HCEC 1CT (cell line): ENCODE measurements at places on chromosomes 6 and 20.
A peak's percentile ranks its signal among the peaks of the same experiment; 100 is the strongest.

DNA sequence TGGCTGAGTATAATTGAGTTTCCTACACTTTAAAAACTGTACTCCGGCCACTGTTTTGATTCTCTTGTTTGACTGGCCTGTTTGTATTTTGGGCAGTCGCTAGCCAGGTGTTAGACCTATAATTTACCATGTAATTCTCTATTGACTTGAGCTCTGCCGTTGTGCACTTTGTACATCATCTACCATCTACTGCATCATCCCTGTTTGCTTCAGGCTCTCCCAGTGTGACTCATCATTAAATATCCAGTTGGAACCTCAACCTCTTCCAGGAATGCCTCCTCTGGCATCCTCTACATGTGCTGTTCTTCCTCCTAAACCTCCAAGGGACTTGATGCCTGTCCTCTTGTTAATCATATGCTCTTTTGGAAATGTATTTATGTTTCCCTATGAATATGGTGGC lies 72.3 kb downstream of the FARS2 start:
- peak; percentile 69 for DNase-seq

DNA sequence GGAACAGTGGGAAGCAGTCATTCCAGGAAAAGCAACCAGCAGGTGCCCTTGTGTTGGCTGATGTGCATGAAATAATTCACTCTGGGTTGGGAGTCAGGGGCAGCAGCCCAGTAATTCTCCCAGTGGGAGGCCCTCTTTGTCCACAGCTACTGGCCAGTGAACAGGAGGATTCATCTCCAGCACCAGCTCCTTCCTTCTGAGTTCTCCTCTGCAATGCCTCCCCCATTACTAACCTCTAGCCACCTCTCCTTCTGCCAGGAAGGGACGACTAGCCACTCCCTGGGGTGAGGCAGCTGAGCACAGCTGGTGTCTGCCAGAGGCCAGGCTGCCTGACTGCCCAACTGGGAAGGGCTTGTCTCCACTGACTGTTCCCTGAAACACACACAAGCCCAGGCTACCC lies 12.5 kb upstream of the R3HDML start:
- DNase-seq, result peak; percentile 10

DNA sequence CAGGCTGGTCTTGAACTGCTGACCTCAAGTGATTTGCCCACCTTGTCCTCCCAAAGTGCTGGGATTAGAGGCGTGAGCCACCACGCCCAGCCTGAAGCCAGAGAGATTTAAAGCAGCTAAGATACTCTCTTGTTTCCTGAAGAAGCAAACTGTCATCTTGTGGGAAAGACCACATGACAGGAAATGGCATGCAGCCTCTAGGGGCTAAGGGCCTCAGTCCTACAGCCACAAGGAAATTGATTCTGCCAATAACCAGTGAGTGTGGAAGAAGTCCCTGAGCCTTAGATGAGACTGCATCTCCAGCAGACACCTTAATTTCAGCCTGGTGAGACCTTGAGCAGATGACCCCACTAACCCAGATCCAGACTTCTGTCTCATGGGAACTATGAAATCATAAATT lies 40.9 kb downstream of the KIZ start:
- DNase-seq, result no peak

DNA sequence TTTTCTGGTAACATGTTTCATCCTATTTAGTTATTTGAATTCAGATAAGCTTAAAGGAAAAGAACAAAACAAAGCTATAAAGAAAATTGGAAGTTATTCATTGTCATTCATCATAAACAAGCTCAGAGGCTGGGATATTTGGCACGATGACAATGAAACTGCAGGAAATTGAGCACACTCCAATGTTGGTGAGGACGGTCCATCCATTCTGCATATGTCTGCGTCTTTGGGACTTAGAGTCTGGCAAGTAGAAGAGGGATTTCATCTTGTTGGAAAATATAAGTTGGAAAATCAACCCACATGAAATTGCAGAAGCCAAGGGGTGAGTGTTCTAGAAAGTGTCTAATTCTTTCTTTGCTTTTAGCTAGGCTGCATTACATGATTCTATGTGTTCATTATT lies 78.4 kb downstream of the HDGFL1 start:
- no peak for DNase-seq

- no peak for DNase-seq
Measured at GRCh38 chr6:87925373-87926060, 122.1 kb upstream of the SPACA1 start.

DNA sequence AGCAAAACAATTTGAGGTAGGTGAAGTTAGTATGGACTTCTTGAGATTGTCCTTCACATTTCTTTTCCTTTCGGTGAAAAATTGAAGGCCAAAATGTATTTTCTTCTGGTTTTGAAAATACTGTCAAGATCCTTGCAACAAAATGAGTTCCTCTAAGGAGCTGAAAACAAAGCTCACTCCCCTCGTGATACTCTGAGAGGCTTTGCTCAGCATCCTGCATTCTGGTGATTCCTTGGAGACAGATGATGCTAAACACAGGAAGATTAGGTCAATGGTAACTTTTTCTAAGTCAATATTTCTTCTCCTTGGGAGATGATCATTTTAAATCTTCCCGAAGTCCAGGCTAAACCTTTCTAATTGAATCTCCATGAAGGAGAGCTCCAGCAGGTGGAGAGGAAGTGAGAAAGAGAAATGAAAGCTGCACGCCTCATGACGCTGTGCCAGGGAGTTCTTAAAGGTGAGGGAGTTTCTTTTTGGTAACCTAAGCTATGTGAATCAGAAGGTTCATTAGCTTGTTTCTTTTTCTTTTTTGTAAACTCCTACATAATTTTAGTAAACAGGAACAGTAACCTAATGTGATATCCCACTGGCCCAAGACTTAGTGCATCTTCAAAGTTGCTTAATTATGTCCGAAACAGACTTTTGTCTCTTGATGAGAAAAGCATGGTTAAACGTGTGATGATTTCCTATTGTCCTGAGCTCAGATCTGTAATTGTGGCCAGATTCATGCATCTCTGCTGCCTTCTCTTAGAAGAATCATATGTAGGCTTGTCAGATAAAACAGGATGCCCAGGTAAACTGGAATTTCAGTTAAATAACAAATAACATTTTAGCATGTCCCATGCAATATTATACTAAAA lies 15.0 kb downstream of the ESR1 start:
- DNase-seq, result no peak

GRCh38 chr20:20273286-20273685 lies 94.6 kb upstream of the INSM1 start:
- no peak for DNase-seq

DNA sequence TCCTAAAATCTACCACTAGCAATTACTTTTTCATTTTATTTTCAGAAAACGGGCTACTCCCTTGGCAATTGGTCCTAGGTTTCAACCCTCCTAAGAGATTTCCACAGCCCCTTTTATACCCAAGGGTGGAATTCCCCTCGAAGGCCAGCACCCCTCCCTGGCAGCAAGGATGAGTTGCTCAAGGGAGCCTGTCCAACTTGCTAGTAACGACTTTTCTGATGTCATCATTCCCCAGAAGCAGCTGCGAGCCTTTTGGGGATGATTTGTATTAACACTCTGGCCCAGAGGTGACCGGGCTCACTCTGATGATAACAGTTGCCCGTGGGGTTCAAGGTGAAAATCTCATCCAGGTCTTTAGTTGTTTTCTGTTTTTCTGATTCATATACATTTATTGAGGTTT lies 30.7 kb upstream of the NAA20 start:
- peak; percentile 77 for DNase-seq

DNA sequence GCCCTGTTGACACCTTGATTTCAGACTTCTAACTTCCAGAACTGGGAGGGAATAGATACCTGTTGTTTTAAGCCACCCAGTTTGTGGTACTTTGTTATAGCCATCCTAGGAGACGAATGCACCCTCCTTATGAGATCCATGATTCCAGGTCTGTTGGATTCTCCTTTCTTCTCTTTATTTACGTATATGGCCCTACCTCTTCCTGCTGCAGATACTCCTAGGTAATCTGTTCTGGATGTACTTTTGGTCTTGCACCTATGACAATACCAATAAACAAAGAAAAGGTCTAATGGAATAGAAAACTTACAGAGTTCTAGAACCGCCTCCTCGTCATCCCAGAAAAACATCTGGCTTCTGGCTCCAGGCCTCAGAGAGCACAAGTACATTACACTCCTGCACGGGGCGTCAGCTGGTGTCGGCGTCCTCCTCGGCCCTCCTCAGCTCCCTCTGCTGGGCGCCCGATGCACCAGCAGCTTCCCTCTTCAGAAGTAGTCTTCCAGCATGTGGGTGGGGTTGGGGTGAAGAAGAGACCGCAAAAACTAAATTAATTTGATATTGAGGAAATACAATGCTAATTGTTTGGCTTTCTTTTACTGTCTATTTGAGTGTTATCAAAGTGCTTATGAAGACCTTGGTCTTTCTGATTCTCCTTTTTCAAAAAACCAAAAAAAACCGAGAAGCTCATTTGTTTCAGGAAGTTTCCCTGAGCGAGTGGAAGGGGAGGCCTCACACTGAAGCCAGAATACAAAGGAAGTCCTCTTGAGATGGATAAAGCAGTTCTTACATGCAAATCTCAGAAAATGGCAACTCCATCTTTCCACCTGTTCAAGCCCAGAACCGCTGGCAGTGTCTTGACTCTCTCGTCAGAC lies 9.7 kb upstream of the ATXN1 start:
- DNase-seq, result peak; percentile 93

DNA sequence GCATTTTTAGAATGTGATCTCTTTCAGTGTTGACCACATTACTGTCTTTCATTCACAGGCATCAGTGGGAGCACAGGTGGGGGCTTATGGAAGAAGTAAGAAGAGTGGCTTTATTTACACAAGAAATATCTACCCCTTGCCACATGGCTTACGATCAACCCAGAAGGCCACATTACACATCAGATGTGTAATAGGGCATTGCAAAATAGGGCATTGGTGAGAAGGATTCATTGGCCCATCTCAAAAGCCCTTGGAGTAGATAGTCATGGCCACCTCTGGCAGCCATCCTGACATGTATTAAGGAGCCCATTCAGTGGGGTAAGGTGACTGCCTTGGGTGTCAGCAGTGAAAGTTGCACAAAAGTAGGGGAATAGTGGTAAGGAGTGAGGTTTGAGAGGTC lies 97.5 kb downstream of the MAFB start:
- DNase-seq, result no peak

GRCh38 chr6:90298459-90299053 lies 1.9 kb upstream of the BACH2 start:
- DNase-seq, result no peak

DNA sequence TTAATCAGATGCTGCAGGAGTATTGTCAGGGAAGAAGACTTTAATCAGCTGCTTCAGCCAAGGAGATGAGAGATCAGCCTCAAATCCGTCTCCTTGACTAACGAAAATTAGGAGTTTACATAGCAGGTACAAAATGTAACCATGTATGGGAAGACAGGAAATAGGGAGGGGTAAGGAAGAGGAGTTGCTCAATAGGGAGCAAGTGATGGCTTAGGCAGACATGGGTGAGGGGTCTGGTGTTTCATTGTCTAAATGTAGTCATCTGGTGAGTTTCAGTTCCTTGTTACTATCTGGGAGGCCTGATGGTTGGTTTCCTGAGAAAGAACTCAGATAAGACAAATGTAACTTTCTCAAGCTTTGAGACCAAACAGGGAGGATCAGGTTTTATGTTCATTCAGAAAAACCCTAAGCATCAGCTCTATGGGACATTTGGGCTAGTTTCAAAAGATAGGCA lies 217.3 kb upstream of the SULF2 start:
- no peak for DNase-seq

GRCh38 chr20:54456961-54457360 lies 18.4 kb upstream of the DOK5 start:
- DNase-seq, result no peak

DNA sequence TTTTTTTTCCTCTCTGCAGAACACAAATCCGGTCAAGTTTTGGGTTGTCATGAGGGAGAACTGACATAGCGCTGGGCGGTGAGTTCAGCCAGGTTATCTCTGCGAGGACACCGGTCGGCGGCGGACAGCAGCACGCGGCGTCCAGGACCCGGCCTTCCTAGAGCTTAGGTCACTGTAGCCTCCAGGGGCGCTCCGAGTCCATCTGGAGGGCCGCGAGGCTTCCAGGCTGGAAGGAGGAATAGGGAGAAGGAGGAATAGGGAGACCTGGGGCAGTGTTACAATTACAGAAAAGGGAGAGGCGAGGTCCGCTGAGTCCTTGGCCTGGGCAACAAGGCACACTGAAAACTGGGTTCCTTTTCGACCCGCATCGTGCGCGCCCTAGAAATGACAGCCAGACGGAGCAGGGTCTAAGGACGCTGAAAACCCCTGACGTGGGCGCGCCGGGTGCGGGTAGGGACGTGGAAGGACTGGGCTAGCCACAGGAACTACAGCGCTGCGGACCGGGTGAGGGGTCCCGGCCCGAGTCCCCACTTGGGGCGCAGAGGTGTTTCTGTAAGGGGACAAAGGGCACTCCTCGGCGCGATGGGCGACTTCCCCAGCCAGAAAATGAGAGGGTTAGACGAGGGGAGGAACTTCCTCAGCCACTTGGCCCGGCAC lies 536 bp upstream of the FNDC1 start:
- DNase-seq, result peak; percentile 21

DNA sequence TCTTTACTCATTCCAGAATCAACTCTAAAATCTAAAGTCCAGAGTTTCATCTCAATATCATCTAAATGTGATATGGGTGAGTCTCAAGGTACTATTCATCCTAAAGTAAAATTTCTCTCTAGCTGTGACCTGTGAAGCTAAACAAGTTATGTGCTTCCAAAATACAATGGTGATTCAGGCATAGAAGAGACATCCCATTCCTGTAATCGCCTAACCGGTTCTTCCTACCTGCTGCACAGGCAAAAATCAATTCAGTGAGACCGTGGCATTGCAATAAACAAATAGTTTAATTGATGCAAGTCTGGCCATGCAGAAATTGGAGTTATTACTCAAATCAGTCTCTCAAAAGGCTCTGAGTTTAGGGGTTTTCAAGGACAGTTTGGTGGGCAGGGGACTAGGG lies 232.8 kb downstream of the UBE3D start:
- DNase-seq, result no peak

- DNase-seq, result no peak
Measured at GRCh38 chr6:84633771-84634170, 130.6 kb downstream of the TBX18 start.

DNA sequence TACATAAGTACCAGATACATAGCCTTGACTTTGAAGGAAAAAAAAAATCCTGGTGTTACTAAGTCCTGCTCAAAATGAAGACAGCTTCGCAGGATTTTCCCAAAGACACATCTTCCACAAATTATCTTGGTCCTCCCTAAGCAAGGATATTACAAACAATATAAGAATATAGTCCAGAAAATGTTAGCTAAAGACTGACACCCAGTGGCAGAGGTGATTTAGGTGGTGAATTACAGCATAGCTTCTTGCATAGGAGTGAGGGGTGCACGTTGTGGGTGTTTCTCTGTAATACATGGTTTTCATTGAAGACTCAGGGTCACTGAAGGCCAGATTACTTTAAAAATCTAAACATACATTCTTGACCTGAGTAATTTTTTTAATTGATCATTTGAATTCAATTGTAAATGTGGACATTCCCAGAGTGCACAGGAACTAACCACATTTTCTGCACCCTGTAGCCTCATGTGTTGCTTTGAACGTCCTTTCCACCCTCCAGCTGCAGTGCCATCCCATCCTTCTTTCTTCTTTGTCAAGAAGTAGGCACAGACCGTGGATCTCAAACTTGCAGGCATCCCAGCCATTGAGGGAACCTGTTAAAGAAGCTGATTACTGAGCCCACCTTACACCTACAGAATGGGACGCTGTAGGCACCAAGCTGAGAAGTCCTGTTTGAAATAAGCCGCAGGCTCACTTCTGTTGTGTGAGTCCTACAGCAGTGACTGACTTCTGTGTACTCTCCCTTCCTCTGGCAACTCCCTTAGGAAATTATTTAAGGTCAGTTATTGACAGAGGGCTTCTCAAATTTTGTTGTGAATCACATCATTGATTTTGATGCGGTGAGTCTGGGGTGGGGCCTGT lies 102.6 kb downstream of the PERP start:
- DNase-seq, result peak; percentile 43
